Hippocampal formation (tissue), 2 donors: ENCODE measurements at places on chromosomes 13 and 19.

GRCh38 chr13:98570929-98571372, 6.0 kb downstream of the STK24 start:
- no peak for DNase-seq

DNA sequence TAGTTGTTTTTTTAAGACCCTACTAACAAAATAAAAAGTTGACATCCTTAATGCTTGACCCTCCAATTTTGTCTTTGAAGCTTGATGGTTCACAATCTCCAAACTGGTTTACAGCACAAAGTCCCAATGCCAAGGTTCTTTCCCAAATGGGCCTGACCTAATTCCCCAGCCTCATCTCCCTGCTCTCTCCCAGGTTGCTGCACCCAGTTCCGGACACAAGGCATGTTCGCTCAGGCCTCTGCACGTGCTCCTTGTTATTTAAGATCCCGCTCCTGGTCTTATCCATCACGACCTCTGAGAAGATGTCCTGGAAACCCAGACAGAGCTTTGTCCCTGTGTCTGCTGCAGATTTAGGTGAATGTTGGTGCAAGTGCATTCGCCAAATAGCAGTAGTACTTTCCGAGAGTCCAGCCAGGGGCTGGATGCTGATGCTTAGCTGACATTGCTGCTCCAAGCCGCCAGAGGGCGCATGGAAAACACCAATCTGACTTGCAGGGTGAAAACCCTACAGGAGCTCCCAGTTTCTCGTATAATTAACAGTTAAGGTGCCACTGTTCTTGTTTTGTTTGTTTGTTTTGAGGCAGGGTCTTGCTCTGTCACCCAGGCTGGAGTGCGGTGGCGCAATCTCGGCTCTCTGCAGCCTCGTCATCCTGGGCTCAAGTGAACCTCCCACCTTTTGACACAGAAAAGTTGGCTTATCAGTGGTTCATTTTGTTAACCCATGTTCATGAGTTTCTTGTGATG, 18.5 kb downstream of the LYPD3 start:
- DNase-seq = peak; percentile 77

DNA sequence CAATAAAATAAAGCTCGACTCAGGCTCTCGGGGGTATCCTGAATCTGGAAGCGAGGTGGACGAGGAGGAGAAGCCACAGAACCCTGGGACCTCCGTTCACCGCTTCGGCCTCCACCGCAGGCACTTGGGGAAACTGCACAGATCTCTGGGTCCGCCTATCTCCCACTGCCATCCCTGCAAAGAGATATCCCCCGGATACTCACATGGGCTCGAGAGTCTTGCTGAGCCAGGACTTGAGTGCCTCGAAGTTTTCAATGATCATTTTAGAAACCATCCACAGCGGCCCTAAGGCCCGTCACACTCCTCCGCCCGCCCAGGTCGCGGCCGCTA, 589 bp downstream of the RBM26 start:
- DNase-seq = no peak

- DNase-seq = peak; percentile 50
Measured at GRCh38 chr13:113863524-113864272, at the start of gene GAS6. GAS6 (minus strand) TSS chr13:113864076; CDS start chr13:113863920, 156 bp downstream.

DNA sequence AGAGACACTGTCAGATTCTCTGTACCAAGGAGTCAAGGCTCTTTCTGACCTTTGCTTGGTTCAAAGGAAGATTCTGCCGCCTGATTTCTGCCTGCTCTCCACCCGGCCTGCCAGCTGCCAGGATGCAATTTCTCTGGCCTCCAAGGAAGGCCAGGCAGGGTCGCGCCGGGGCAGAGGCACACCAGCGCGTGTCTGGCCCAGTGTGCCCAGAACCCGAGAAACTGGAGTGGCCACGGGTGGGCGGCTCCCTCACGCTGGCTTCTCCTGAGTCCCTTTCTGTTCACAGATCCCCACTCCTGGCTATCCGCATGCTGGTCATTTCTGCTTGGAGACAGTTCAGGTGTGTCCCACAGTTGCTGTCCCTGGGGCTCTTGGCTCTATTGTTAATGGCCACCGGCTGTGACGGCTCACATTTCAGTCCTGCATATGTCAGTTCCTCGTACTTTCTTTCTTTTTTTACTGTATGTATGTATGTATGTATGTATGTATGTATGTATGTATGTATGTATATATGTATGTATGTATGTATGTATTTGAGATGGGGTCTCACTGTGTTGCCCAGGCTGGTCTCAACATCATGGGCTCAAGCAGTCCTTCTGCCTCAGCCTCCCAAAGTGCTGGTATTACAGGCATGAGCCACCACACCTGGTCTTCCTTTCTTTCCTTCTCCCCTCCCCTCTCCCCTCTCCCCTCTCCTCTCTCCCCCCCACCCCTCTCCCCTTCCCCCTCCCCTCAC, 16.9 kb downstream of the TMPRSS9 start:
- no peak for DNase-seq

DNA sequence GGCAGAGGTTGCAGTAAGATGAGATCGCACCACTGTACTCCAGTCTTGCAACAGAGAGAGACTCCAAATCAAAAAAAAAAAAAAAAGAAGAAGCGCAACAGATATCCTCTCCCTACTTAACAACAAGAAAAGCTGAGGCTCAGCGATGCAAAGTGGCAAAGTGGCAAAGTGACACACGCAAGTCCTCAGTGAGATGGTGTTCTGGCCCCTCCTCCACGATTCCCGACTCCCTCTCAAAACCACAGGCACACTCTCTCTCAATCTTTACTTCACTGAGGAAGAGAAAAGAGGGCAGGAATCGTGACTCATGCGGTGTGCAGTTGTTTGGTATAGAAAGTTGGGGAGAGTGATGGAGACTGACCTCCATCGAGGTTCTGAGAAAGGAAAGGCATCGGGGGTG, 12.6 kb downstream of the FFAR2 start:
- no peak for DNase-seq

DNA sequence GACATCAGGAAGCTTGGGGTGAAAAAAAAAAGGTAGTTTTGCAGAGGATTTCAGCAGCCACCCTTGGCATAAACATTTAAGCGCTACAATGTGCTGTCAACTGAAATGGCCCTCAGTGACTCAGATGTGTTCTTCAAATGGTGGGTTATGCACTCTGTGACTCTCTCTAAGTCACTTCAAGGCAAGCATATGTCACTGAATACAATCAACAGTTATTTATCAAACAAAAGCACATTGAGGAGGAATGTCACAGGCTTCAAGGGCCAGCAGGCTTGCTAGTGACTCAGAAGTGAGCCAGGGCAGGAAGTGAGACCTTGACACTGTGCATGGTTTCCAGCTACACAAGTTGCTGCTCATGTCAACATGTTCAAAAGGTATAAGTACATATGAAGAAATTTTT, 523.7 kb upstream of the HTR2A start:
- DNase-seq = no peak

- no peak for DNase-seq
Measured at GRCh38 chr19:40219721-40220276, 1.6 kb upstream of the TTC9B start.
